ENCODE measurements at places on chromosomes 5 and 9. TPM values are rescaled to one million over a fixed set of nuclear protein-coding genes. Genes with fewer than 3 reads are reported as not detected.
A peak's percentile ranks its signal among the peaks of the same experiment; 100 is the strongest.

DNA sequence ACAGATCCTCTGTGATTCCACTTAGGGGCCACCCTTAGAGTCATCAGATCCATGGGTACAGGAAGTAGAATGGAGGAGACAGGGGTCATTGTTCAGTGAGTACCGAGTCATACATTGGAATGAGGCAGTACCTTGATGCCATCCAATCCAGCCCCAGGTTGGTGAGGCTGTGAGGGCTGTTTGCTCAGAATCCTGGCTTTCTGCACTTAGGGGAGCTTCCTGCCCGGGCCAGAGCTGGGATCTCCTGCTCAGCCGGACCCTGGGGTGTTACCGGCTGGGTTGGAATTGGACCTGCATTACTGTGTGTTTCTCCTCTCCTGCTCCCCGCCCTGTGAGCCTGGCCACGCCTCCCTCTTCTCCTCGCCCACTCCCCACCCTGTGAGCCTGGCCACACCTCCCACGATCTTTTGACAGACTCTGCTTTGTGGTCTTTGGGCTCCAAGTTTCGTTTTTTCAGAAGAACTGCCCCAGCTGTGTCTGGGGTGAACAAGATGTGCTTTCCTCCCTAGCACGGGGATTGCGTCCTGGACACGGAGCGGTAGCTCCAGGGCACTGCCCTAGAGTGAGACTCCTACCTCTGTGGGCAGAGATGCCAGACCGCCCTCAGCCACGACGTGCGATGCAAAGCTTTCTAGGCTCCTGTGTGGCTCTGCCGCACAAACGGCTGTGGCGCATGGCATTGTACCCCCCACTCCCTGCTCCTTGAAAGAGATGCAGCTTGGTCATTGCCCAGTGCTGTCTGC lies 15.4 kb downstream of the TRAF2 start:
- DNase-seq, result peak; percentile 45

GRCh38 chr9:16928179-16928945 lies 57.9 kb upstream of the BNC2 start:
- no peak for DNase-seq

- no peak for DNase-seq
Observed at GRCh38 chr9:60546406-60546805, 367.8 kb upstream of the SPATA31A5 start.

DNA sequence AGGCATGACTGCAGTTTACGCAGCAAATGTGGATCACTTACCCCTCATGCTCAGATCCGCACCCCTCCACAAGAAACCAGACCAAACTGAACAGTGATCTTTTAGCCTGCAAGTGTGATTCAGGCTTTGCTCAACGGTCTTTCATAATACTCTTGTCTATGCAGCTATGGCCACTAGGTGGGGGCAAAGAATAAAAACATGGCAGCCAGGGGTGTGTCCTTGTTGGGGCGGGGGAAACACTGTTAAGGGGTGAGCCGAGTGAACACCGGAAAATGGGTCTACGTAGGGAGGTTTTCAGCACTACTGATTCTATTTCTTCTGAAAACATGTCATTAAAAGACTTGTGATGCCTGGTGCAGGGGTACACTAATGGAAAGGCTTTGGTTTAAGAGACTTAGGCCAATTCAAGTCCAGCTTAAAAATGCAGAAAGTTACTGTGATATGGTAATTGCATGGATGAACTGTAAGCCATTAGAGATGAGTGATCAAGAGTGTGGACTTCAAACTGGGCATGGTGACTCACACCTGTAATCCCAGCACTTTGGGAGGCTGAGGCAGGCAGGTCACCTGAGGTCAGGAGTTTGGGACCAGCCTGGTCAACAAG lies 49.9 kb upstream of the GPR151 start:
- no peak for DNase-seq

- DNase-seq, result no peak
Observed at GRCh38 chr9:94445863-94446262, 109.0 kb upstream of the PCAT7 start.

DNA sequence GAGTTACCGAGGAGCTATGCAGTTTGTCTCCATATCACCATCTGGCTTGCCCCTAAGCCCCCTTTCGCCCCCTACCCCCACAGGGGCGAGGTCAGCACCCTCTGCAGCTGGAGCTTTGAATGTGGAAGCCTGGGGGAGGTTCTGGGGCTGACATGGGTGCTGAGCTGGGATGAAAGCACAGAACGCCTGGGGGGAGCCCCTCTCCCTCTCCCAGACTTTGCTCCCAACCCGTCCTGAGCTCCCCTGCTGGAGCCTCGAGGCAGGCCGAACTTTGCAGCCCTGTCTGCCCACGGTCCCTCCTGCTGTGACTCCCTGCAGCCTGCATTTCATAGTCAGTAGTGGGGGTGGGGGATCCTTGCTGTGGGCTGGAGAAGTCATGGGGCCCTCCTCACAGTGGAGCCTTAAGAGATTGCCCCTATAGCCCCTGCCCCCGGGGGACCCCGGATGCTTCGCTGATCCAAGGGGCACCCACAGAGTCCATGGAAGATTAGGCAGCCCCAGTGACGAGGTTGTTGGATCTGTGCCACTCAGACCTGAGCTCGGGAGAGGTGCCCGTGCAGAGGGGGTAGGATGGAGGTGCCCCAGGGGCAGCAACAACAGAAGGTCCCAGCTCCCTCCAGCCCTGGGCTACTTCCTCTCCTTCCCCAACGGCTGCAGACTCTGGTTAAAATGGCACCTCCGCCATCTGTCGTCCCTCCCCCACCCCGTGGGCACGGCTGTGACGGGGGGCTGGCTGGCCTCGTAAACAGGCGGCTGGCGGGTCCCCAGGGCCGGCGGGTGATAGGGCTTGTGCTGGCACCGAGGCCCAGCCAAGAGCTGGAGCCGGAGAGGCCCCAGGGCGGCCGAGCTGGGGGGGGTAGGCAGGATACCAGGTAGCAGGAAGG lies 162.0 kb downstream of the C9orf50 start:
- DNase-seq, result peak; percentile 79

GRCh38 chr5:17154211-17154996 lies 63.0 kb upstream of the BASP1 start:
- no peak for DNase-seq

DNA sequence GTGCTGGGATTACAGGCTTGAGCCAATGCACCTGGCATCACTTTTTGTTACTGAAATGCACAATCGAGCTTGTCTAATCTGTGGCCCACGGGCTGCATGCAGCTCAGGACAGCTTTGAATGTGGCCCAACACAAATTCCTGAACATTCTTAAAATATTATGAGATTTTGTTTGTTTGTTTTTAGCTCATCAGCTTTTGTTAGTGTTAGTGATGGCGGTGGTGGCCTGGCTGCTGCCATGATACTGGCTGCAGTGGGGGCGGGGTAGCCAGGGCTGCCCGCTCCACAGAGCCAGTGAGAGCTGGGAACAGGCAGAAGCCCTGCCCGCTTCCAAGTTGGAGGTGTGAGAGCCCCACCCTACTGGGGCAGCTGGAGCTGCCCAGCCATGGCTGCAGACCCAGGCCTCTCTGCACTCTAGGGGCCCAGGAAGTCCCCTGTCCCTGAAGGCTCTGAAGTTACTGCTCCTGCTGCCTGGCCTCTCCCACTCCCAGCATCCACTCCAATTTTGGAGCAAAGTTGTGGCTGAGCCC lies 76.6 kb upstream of the SHB start:
- no peak for DNase-seq

DNA sequence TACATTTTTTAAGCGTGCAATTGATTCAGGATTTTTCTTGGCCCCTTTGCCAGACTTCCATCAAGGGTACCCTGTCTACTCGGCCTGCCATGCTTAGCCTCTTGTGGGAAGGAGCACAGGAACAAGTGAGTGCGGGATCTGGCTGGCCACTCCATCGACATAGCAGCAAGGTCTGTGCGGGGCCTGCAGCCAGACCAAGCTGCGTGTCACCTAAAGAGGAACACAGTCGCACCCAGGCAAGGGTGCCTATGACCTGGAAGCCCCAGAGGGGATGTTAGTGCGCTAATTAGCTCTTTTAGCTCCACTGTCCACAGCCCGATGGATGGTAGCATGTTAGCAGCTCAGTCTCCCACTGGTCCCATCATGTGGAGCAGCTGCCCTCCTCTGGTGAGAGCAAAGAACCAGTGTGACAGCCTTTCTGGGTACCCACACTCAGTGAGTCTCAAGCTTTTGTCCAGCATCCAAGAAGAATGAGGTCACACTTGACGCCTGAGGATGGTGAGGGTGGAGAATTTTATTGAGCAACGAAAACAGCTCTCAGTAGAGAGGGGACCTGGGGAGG lies 38.7 kb downstream of the FTMT start:
- DNase-seq, result peak; percentile 16

DNA sequence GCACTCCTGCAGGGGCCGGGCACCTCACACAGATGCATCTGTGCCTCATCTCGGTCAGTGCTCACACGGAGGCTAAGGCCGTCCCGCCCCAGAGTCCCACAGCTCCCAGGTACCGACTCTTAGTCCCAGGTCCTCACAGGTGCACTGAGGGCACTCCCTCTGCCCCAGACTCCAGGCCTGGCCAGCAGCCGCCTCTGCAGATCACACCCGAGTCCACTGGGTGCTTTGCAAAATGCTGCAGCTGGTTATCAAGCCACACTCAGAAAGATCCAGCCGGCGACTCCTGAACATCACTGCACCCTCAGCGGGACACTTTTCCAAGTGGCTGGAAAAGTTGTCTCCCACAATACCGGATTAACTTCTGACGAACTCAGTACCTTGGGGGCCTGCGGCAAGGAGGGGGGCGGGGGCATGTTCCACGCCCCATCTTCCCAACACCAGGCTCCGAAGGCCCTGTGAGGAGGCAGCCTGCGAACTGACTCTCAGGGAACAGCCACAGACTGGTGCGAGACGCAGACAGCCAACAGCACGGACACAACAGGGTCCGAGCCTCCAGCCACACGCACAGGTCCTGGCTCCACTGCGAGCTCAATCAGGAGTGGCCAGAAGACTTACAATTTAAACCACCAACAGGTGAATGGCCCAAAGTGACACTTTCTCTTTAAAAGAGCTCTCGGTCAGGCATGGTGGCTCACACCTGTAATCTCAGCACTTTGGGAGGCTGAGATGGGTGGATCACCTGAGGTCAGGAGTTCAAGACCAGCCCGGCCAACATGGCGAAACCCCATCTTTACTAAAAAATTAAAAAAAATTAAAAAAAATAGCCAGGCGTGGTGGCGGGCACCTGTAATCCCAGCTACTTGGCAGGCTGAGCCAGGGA lies 4.0 kb downstream of the BRD3 start:
- DNase-seq, result no peak

DNA sequence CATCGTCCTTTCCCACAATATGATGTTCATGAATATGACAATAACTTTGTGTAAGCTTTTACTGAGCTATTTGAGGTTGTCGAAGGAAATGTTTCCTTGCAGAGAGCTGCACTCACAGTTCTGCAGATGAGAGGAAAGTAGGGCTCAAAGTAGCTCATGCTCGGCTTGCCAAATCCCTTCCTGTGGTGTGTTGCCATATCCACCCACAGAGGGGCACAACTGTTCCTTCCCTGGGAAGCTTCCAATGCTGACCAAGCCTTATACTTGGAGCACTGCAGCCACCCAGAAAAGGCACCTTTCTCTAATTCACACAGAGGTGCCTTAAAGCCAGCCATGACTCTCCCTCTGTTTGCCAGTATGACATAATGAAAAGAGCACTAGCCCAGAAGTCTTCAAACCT lies 390.3 kb downstream of the CAAP1 start:
- no peak for DNase-seq

GRCh38 chr5:149561848-149562247 lies 10.6 kb upstream of the CSNK1A1 start:
- no peak for DNase-seq

DNA sequence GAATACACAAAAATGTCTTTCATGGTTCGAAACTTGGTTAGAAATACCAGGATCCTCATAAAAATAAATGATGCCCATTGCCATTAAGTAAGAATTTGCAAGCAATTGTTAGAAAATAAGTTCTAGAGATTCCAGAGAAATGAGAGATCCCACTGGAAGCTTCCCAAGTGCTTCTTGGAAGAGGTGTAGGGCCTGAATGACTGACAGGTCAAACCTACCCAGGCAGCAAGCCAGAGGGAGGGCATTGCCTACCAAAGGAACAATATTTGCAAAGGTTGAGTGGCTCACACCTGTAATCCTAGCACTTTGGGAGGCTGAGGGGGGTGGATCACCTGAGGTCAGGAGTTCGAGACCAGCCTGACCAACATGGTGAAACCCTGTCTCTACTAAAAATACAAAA lies 777.0 kb upstream of the WWC1 start:
- no peak for DNase-seq

DNA sequence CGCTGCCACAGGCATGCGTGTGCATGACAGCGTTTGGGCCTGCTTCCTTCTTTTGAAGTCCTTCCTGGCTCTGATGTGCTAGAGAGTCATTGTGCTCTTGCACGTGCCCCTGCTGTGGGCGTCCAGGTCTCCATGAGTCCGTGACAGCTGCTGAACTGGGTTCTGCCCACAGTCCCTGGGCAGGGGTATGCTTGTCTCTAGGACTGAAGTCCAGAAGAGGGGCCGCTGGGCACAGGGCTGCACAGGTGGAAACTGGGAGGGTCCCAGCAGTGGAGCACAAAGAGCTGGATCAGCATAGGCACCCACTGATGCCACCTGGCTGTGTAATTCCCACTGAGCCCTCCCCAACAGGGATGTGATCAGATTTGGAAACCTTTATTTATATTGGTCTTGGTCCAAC lies 169.4 kb downstream of the IRX2 start:
- DNase-seq, result no peak

DNA sequence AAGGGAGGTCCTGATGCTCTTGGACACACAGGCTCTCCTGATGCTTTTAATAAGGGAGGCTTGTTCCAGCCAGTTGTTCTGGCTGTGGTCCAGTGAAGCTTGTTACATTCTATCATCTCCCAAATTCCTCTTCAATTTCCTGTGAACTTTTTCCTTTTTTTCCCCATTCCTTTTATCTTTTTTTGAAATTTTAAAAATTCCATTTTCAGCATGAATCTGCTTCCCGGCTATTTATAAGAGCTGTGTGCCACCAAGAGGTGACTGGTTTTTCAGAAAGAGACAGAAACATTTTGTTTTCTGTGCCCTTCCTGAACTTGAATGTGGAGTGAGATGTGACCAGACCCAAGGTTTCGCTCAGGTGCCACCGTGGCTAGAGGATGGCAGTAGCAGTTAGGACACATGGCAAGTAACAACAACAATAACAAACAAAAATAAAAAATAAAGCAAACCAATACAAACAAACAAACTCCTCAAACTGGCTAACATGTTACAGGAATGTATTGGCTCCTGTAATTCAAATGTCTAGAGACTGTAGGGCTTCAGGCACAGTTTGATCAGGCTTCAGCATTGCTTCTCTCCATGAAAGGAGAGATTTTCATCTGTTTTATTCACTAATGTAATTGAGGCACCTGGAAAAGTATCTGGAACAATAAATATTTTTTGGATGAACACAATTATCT lies 121.1 kb downstream of the BOD1 start:
- DNase-seq, result no peak

The ENTREP1 gene
- total RNA-seq, result 21.3 TPM

The DEPDC1B gene
- total RNA-seq, result 0.15 TPM

The PLPP7 gene
- total RNA-seq, result 127 TPM

The SOHLH1 gene
- not detected for total RNA-seq

The MAP1B gene
- total RNA-seq, result 67.1 TPM

The COL5A1 gene
- 14.8 TPM for total RNA-seq

The OR13F1 gene
- total RNA-seq, result not detected

The CCNI2 gene
- 0.10 TPM for total RNA-seq

The RNF38 gene
- total RNA-seq, result 30.0 TPM
